ENCODE measurements at places on chromosomes 13 and 19.

DNA sequence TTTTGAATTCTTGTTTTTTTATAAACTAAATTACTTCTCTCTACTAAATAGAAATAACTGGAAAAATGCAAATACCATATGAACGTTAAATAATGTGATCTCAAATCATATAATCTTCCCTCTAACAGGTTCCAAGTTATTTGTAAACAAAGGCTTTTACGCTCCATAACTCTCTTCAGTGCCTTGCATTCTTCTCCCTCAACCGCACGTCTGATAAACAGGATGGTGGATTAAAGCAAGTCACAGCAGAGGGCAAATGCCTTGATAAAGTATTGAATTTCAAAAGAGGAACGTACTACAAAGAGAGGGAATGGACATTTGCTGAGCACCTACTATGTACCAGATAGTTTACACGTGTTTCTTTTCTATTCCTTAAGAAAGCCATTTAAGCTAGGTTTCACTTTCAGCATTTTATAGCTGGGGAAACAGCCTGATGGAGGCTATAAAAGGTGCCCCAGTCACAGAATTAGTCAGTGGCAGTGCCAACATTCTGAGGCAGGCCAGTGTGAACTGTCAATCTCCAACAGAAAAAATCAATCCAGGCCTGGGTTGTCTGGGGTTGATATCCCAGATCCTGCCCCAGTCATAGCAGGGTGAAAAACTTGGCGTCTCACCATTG lies 15.8 kb downstream of the MRPS31 start:
- no peak for DNase-seq

DNA sequence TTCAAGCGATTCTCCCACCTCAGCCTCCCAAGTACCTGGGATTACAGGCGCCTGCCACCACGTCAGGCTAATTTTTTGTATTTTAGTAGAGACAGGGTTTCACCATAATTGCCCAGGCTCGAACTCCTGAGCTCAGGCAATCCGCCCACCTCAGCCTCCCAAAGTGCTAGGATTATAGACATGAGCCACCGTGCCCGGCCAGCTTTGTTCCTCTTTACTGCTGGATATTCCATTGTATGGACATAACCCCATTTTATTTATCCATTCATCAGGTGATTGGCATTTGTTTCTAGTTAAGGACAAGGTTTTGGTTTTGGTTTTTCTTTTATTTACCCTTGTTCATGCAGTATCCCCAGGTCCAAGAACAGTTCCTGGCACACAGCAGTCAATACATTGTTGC lies 4.1 kb upstream of the RPS9 start:
- no peak for DNase-seq

GRCh38 chr19:50547385-50548190 lies 20.6 kb downstream of the LRRC4B start:
- no peak for DNase-seq

GRCh38 chr19:38277969-38278680 lies 13.8 kb downstream of the SPINT2 start:
- no peak for DNase-seq

- DNase-seq: no peak
These were observed 1331.7 kb downstream of the UQCRFS1 start for GRCh38 chr19:27881213-27881612.

- DNase-seq: no peak
These were observed 404.2 kb downstream of the COG6 start for GRCh38 chr13:40059540-40060232.

- no peak for DNase-seq
These were observed 9.0 kb downstream of the ZNF808 start for GRCh38 chr19:52536448-52536800.

- DNase-seq: no peak
These were observed 792 bp upstream of the LENG8 start for GRCh38 chr19:54448040-54448773.

Data from omental fat pad (tissue), 4 donors.